Activated naive CD4-positive, alpha-beta T cell treated with anti-CD3 and anti-CD28 coated beads for 36 hours (primary cell): ENCODE measurements at places on chromosomes 6 and 20. TPM values are rescaled to one million over a fixed set of nuclear protein-coding genes. Genes with fewer than 3 reads are reported as not detected.

DNA sequence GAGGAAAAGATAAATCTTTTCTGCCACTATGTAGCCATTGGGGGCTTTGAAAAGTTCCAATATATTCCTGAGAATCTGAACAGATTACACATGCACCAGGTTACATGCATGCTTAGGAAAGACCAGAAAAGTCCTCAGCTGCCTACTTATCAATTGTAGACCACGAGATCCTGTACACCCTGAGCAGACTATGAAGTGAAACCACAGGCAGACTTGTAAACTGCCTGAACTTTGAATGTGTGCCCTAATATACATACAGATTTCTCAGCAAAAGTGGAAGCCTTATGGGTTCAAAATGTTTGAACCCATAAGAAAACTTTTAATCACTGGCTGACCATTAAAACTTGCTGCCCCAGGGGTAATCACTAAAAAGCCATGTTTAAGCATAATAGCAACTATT lies 273.5 kb upstream of the RUNX2 start:
- no peak for DNase-seq

The PKIB gene
- not detected for total RNA-seq

DNA sequence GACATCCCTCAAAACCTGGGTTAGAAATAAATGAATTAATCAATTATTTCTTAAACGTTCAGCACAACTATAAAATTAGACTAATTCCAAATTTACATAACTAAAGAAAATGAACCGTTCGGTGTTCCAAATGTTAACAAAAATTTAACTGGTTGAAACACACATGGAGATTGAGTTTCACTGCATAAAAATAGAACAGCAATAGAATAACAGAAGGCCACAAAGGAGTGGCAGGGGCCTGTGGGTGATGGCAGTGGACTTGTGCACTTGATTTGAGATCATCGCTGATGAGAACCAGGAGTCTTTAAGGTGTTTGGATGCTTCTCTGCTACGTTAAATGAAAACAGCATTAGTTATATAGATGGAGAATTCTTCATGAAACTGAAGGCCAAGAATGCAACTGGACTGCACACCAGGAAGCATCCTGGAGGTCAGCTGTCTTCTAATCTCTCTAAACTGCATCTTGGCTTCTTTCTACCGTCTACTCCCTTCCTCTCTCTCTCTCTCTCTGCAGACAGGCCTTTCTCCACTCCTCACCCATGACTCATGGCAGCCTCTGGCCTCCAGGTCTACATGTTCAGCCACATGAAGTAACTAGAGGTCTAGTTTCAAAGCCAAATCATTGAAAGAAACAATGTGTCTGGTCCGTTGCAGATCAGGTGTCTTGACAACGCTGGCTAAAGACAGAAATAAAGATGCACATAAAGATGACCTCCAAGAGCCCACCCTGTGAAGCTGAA lies 111.3 kb downstream of the SIM1 start:
- DNase-seq = no peak

GRCh38 chr6:136795996-136796395 lies 3.7 kb upstream of the MAP3K5 start:
- no peak for DNase-seq

DNA sequence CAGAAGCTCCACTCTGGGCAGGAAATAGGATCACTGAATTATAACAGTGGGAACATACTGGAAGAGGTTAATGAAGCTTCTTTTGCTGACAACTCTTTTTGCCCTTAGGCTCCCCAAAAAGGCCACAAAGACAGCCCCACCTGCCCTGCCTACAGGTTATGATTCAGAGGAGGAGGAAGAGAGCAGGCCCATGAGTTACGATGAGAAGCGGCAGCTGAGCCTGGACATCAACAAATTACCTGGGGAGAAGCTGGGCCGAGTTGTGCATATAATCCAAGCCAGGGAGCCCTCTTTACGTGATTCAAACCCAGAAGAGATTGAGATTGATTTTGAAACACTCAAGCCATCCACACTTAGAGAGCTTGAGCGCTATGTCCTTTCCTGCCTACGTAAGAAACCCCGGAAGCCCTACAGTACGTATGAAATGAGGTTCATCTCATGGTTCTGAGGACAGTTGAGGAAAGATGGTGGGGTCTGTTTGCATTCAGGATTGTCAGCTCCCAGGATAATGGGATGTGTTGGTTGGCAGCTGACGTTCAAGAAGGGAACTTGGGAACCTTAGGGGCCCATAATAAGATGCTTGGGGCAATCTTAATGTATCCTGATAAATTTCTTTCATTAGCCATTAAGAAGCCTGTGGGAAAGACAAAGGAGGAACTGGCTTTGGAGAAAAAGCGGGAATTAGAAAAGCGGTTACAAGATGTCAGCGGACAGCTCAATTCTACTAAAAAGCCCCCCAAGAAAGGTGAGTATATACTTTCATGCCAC lies 11.5 kb downstream of the BRD2 start:
- DNase-seq = no peak

DNA sequence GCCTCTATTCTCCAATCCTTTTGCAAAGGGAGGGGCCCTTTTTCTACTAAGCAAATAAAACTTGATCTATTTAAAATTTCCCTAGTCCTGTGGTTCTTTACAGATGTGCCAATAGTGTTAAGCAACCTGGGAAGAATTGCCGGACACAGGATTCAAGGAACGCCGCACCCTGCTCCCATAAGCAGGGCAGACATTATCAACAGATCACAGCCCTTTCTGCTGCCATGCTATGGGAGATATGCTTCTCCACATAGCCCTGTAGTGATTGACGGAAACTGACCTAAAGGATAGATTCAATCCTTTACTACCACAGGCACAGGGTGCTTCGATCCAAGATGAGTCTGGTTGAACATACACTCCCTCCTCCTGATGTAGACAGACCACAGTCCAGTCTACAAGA lies 118.4 kb upstream of the TRAF3IP2 start:
- no peak for DNase-seq
